ENCODE measurements at places on chromosomes 12 and 14. TPM values are rescaled to one million over a fixed set of nuclear protein-coding genes. Genes with fewer than 3 reads are reported as not detected.

The SELPLG gene
- total RNA-seq: 2.5 TPM

The RIPK3 gene
- total RNA-seq: 10.3 TPM

The MANSC4 gene
- not detected for total RNA-seq

GRCh38 chr12:26271889-26272492, 76.6 kb downstream of the SSPN start:
- no peak for DNase-seq

- DNase-seq: no peak
These were observed 111.2 kb downstream of the MYRFL start for GRCh38 chr12:69936214-69936731.

DNA sequence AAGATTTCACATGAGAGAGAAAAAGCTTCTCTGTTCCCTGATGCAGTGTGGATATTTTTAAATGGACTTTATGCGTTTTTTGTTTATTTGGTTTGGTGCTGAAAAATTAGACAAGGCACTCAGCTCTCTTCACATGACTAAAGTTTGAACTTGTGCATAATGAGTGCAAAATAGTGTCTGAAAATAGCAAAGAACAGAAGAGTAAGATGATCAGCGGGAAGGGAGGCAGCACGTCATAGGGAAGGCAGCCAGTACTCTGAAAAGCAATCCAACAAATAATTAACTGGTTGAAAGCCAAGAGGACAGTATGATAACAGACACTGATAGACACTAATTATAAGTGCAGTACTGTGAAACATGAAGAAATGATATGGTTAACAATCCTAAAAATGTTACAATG, 46.6 kb upstream of the CDKN3 start:
- DNase-seq: no peak

- DNase-seq: no peak
These were observed 147.3 kb upstream of the RFLNA start for GRCh38 chr12:124147575-124147974.

Data from esophagus squamous epithelium (tissue), 5 donors.